ENCODE measurements at places on chromosomes 2 and 18.

- no peak for DNase-seq
Measured at GRCh38 chr2:12742891-12743290, 26.2 kb downstream of the TRIB2 start.

DNA sequence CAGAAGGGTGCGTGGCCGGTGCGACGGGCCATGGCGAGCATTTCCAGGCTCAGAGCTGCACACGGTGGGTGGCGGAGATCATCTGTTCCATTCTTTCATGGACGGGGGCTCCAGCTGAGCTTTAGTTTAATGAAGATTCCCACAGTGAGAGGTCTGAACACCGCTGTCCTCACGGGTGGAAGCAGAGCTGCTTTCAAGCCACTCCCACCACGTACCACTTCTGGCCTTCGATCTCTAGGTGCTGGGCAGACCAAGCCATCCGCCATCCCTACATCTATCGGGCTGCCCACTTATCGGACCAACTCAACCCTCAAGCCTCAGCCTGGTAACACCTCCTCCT is 18.5 kb downstream of the GPR35 start:
- DNase-seq, result no peak

GRCh38 chr2:71402427-71402826 is 50.9 kb upstream of the DYSF start:
- no peak for DNase-seq

DNA sequence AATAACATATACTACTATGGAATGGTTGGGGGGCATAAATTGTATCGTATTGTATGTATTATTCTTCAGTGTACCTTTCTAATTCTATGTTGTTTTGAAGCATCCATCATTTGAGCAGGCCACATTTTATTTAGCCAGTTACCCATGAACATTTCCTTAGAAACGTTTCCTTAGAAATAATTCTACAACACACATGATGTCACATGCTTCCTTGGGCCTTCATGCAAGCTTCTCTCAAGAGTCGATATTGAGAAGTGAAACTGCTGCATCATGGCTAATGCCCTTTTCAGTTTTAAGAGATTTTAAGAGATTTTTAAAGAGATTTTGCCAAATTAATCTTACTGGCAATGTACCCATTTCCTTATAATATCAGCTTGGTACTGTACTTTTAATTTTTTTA is 63.9 kb downstream of the ALPK2 start:
- DNase-seq, result no peak

GRCh38 chr18:13364721-13365205 is 146.2 kb downstream of the LDLRAD4 start:
- DNase-seq, result no peak

All from stimulated activated CD4-positive, alpha-beta T cell treated with anti-CD3 and anti-CD28 coated beads, Interleukin-4, amount 100 ng/mL, for 4 hours (primary cell).